ENCODE measurements at places on chromosomes 5 and 9.

GRCh38 chr9:26566141-26566540, 326.5 kb downstream of the CAAP1 start:
- no peak for DNase-seq

DNA sequence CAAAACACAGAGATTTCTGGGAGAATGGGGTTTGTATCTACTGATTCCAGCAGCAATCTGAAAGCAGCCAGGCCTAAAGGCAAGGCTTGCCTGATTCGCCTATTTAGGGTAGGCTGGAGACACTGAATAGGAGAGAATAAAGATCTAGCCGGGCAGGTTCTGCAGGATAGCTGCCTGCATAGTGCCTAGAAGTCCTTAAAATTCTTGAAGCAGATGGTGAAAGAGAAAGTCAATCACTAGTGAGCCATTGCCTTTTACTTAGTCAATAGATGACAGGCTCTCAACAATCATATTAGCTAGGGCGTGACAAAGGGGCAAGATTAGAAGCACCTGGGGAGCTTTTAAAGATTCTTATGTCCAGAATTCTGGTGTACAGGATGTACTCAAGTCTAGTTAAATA, 522.7 kb downstream of the HTR1A start:
- DNase-seq = no peak

- no peak for DNase-seq
Observed at GRCh38 chr5:11383506-11384095, 520.6 kb downstream of the CTNND2 start.

GRCh38 chr5:126094991-126095390, 328.2 kb upstream of the GRAMD2B start:
- DNase-seq = no peak

- peak; percentile 5 for DNase-seq
Observed at GRCh38 chr9:86766912-86767311, 180.4 kb downstream of the GAS1 start.

- DNase-seq = no peak
Observed at GRCh38 chr5:73158313-73158712, 14.7 kb upstream of the TMEM174 start.

DNA sequence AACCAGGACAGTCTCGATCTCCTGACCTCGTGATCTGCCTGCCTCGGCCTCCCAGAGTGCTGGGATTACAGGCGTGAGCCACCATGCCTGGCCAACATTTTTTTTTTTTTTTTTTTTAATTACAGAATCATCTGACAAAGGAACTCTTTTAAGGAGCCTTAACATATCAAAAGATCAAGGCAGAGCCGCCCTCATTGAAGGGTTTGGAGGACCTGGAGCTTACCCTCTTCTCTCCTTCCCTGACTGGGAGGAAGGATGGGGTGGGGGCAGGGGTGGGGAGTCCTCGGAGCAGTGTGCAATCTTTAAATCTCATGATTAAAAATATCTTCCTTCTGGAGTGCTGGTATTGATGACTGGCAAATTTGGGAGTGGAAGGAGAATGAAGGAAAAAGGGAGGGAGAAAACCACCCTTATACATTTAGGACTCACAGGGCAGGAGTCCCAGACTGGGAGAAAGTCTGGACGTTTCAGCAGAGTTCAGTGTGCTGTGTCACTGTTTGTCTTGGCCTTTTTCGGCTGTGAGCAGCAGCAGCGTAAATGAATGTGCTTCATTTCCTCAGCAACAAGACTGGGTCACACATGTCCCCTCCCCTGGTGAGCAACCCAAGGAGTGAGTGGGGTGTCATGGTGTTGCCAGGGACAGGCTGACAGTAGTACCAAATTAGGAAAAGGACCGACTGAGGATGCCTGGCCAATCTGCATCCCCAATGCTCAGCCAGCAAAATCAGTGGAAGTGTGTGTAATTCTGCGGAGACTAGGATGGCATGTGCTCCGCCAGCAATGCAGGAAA, 115.3 kb upstream of the BNC2 start:
- DNase-seq = no peak

DNA sequence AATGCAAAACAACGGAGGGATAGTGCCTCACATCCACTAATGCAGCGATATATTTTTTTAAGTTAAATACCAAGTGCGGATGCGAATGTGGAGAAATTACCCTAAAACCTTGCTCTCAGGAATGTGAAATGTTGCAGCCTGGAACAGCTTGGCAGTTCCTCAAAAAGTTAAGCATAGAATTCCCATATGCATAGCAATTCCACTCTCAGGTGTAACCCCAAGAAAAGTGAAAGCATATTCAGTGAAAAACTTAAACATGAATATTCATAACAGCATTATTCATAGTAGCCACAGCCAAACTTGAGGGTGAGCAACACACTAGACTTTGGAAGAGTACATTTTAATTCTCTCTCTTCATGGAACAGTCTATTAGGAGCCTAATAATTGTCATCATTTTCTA, 83.2 kb upstream of the ICE1 start:
- DNase-seq = no peak

GRCh38 chr5:173752653-173753052, 135.5 kb upstream of the CPEB4 start:
- DNase-seq = no peak

DNA sequence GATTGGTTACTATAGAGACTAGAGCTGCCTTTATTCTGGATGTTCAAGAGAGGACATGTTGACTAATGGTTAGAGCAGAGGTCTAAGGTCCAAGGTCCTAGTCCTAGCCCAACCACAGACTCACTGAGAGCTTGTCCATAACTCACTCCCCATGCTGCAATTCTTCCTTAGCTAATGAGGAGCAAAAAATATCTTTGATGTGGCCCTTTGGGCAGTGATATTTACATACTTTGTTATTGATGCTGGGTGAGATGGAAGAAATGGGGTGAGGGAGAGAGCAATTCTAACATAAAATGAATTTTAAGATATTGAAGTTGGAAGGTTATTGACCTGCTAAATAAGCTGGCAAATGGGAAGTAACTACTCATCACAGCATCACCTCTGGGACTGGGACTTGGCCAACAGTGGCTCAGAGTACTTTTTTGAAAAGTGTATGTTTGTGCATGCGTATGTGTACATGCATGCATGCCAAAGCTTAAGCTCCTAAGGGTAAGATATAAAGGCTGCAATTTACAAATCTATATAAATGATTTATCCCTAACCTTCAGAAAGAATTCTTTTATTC, 58.0 kb upstream of the ANKRD55 start:
- DNase-seq = no peak

DNA sequence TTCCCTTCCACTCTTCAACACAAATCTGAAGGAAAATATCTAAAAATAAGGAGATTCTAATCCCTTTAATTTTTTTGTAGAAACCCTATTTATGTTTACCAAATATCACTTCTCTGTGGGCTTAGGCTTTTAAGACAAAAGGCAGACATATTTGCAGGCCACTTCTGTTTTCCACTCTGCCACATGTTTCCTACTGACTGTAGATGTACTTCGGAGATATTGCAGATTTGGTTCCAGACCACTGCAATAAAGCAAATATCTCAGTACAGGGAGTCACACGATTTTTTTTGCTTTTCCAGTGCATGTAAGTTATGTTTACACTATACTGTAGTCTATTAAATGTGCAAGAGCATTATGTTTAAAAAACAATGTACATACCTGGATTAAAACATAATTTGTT, 219.0 kb downstream of the SREK1 start:
- no peak for DNase-seq

GRCh38 chr9:3477236-3477834, 48.5 kb downstream of the RFX3 start:
- DNase-seq = no peak

- no peak for DNase-seq
Observed at GRCh38 chr5:33531824-33532223, 91.1 kb downstream of the TARS1 start.

DNA sequence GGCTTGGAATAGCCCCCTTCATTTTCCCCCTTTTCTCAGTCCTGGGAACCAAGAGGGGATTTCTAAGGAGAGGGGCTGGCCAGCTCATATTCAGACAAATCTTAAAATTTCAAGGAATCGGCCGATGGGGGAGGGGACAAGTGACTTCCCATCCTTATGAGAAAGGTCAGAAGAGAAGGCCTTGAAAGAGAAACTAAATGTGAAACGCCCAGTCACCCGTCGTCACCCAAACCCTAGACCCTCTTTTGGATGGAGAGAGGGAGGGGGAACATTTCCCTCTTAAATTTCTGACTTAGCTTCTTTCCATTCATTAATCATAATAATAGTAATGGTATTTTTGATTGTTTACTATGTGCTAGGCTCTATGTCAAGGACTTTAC, 850 bp upstream of the CCL19 start:
- no peak for DNase-seq

DNA sequence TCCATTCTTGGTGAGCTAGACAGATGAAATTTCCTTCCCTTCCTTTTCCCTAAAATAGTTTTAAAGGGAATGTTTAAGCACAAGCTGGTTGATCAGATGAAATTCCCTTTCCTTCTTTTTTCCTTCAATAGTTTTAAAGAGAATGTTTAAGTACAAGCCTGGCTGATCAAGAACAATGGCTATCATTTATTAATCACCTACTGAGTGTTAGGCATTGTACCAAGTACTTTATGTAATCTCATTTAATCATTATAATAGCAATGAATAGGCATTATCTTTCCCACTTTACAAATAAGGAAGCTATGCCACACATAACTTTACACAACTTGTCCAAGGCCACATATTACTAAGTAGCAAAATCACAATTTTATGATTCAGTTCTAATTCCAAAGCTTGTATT, 152.0 kb upstream of the ACOT12 start:
- no peak for DNase-seq

DNA sequence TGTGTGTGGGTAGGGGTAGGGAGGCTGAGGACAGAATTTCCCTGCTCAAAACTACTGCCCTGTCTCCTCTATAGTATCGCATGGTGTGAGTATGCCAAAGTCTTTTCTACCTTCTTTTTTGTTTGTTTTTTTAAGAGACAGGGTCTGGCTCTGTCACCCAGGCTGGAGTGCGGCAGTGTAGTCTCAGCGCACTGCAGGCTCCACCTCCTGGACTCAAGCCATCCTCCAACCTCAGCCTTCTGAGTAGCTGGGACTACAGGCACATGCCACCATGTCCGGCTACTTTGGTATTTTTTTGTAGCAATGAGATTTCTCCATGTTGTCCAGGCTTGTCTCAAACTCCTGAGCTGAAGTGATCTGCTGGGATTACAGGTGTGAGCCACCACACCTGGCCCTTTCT, 2.5 kb downstream of the SRP19 start:
- DNase-seq = no peak

All from HuH-7 (cell line).